Stimulated activated CD4-positive, alpha-beta T cell treated with anti-CD3 and anti-CD28 coated beads, Interleukin-1b, Interleukin-23, amount 100 ng/mL, for 24 hours (primary cell): ENCODE measurements at places on chromosomes 7 and 10.

GRCh38 chr10:33421789-33422462 lies 87.5 kb upstream of the NRP1 start:
- no peak for DNase-seq

DNA sequence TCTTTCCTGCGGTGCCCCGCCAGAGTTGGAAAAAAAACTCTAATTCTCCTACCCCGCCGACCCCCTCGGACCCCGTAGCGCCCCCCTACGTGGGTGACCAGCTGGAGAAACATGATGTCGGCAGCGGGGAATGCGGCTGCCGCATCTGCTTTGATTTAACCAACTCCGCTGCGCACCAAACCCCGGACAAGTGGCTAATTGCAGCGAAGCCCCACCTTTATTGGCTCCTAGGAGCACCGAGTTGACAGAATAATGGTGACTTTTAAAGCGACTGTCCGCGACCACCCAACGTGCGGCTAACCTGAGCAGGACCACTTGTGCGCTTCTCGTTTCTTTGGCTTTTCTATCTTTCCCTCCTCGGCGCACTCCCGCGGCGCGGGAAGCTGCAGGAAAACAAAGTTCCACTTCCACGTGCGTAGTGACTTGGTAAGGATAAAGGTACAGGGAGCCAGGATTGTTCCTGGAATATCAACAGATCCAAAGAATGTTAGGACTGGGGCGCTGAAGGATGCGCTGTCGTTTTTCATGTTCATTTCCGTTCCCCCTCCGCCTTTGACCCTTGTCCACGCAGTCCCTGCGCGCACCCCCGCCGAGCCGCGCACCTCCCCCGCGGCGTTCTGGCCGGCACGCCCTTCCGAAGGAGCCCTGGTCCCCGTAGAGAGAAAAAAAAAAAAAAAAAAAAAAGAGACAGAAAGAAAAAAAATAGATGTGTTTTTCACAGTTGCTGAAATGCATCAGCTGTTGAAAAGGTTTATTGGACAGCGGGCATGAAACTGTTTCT lies 1.4 kb downstream of the WNT16 start:
- DNase-seq = no peak

GRCh38 chr10:86900955-86901354 lies 56.5 kb downstream of the MMRN2 start:
- DNase-seq = no peak

DNA sequence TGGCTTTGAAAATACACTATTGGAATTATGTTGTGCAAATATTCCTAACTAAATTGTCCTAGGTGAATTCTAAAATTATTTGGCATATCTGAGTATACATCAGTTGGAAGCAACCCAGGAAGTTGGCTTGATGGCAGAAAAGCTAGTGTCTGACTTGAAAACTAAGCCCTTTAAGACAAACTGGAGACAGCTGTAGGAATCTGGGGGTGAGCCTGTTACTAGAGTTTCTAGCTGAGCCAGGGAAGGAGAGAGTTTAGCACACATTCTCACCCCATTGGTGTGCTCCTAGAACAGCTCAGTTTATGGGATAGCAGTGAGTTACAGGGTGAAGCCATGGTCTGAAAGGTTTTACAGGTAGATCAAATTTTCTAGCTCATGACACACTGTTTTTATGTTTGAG lies 210.2 kb upstream of the SLC26A5 start:
- DNase-seq = no peak

- DNase-seq = no peak
Observed at GRCh38 chr7:111508387-111508786, 53.9 kb downstream of the IMMP2L start.

DNA sequence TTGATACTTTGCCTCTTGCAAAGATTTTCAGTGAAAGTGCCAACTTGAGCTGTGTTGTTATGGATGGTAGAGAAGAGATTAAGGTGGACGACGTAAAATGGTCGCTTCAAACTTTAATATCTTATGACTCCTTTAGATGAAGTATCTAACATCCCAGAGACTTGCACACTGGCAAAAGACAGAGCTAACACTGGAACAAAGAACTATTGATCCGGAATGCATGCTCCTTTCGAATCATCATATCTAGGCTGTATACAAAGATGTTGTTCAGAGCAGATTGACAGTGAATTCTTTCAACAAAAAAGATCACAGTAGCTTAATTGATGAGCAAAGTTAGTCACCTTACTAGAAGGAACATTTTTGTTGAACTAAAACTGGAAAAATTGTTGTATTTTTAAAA lies 592.7 kb downstream of the NXPH1 start:
- DNase-seq = no peak

GRCh38 chr7:1331561-1332467 lies 99.1 kb downstream of the UNCX start:
- no peak for DNase-seq

- DNase-seq = no peak
Observed at GRCh38 chr10:112785089-112785488, 165.0 kb upstream of the TCF7L2 start.

GRCh38 chr10:11091517-11092102 lies 73.9 kb downstream of the CELF2 start:
- DNase-seq = no peak

- DNase-seq = no peak
Observed at GRCh38 chr10:70991140-70992124, 103.1 kb upstream of the PCBD1 start.

DNA sequence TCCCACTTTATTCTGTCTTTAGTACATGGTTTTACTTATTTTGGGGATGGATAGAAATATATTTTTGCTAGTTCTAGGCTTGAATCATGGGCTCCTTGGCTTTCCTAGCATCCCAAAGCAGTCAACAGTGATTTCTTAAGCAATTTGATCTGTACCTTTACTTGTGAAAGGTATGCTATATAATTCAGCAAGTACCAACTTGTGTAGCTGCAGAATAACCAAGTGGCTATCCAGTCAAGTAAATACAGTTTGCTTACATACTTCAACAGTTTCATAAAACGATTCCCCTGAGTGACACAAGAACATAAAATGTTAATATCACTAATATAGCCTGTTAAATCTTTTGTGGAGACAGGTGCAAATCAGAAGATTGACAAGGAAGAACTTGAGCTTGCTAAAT lies 67.2 kb downstream of the PODXL start:
- DNase-seq = no peak

DNA sequence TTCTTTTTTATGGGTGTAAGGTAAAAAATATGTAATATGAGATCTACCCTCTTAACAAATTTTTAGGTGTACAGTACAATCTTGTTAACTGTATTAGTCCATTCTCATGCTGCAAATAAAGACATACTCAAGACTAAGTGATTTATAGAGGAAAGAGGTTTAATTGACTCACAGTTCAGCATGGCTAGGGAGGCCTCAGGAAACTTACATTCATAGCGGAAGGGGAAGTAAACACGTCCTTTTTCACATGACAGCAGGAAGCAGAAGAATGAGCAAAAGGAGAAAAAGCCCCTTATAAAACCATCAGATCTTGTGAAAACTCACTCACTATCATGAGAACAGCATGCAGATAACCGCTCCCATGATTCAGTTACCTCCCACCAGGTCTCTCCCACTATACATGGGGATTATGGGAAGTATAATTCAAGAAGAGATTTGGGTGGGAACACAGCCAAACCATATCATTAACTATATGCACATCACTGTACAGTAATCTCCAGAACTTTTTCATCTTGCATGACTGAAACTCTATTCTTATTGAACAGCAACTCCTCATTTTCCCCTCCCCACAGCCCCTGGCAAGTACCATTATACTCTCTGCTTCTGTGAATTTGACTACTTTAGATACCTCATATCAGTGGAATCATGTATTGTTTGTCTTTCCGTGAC lies 127.4 kb downstream of the WNT2 start:
- DNase-seq = no peak

- DNase-seq = no peak
Observed at GRCh38 chr7:122182081-122182480, 38.0 kb upstream of the AASS start.

DNA sequence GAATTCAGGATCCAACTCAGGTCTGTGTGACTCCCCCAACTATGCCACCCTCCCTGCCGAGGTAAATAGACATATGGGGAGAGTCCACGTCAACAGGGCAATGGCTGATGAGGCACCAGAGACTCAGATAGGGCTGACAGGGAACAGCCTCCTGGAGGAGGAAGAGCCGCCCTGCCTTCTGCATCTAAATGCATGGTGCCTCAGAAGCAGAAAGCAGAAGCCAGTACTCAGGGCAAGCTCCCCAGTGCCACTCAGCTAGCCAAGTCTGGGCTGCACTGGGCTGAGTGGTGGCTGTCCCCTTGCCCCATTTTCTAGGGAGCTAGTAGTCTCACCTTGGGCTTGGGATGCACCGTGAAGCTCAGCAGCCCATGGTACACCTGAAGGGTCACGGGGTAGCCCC lies 11.0 kb downstream of the RRP12 start:
- no peak for DNase-seq

- DNase-seq = no peak
Observed at GRCh38 chr7:36512616-36513015, 123.0 kb downstream of the ANLN start.

- DNase-seq = no peak
Observed at GRCh38 chr7:113800826-113801225, 118.0 kb downstream of the PPP1R3A start.

- DNase-seq = no peak
Observed at GRCh38 chr10:8088504-8088903, 34.0 kb downstream of the GATA3 start.

- no peak for DNase-seq
Observed at GRCh38 chr7:47394751-47395252, 187.1 kb downstream of the TNS3 start.

- DNase-seq = no peak
Observed at GRCh38 chr7:102811942-102812678, 63.3 kb downstream of the FAM185A start.

GRCh38 chr7:66631471-66631870 lies 2.8 kb downstream of the KCTD7 start:
- DNase-seq = no peak

DNA sequence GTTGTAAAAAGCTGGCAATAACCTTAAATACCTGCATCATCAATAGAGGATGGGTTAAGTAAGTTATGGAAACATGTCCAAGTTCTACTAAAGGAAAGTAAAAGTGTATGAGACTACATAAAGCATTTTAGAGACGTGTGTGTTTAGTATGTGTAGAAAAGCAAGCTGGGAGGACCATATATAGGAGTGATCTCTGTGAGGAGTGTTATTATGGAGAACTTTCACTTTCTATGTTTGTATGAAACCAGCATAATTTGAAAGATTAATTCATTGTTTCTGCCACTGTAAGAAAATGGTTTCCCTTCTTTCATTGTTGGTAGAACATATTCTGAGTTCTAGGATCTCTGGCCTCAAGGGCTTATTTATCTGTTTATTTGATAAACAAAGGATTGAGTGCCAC lies 19.2 kb upstream of the PDLIM1 start:
- no peak for DNase-seq

DNA sequence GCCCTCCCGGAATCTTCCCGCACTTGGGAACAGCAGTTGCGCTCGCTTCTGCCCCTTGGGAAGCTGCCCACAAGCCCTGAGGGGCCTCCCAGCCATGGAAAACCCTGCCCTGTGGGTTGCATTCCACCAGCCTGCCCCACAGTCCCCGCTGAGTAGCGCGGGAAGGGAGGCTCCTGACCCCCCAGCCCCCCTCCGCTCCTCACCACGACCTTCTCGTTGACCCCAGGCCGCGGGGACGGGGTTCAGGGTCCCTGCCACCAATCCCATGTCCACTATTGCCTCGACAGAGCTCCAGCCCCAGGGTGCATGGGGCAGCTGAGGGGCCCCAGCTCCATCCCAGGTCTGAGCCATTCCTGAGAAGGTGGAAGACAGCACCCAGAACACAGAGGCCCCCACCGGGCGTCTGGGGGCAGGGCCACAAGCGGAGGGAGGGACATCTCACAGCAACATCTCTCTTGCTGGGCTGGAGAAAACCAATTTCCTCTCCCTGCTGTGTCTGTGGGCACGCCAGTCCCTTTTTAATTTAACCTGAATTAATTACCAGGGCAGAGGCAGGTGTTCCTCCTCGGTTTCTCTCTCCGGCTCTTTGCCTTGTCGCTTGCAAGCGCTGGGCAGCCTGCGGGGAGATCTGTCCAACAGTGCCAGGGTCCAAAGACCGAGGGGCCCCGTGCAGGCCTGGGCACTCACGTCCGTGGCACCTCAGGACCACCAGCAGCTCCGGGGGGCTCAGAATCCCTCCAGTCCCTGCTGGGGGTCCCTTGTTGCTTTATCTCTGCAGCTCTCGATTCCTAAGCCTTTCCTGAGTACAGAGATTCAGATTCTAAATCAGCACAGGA lies 57.9 kb downstream of the FOXL3 start:
- no peak for DNase-seq

DNA sequence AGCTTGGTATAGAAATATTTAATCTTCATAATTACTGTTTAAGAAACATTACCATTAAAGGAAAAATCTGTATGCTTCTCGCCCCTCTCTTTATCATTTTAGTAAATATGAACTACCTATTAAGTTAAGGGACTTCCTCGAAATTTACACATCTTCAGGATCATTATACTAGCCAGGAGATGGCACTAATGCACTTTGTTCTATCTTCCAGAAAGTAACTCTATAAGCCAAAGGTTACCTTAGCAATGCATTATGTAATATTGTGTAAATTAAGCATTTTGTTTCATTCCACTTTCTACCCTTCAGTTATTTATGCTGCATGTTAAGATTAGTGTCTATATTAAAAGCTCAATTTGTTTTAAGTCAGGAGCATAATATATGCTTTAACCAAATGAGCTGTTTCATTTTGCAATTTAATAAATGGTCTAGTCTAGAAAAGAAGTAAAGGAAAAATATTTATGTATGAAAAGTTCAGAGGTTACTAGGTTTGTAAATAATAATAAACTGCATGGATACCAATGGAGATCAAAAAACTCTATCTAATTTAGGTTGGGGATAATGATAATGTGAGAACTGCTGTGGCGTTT lies 128.5 kb downstream of the ANKRD7 start:
- DNase-seq = no peak

GRCh38 chr10:33719005-33719703 lies 384.7 kb upstream of the NRP1 start:
- DNase-seq = no peak

- DNase-seq = no peak
Observed at GRCh38 chr7:140310337-140311002, 87.9 kb downstream of the SLC37A3 start.

DNA sequence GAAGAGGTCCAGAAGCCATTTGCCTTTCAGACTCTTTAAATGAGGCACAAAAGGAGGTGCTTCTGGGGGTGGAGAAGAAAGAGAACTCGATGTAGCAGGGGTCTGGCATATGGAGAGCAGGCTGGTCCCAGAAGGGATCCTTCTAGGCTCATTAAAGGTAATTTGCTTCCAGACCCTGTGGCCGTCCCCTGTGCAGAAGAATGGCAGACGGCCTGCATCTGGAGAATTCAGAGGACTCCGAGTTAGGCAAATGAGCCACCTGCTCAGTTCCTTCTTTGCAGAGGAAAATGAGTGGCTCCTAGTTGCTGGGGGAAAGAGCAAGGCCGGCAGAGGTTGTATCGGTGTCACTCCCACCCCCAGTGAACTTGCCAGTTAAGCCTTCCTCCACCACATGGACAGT lies 73.8 kb upstream of the FAM180A start:
- DNase-seq = no peak

GRCh38 chr7:42573881-42574672 lies 337.1 kb upstream of the GLI3 start:
- DNase-seq = no peak
